ENCODE measurements at places on chromosomes 4 and X.

DNA sequence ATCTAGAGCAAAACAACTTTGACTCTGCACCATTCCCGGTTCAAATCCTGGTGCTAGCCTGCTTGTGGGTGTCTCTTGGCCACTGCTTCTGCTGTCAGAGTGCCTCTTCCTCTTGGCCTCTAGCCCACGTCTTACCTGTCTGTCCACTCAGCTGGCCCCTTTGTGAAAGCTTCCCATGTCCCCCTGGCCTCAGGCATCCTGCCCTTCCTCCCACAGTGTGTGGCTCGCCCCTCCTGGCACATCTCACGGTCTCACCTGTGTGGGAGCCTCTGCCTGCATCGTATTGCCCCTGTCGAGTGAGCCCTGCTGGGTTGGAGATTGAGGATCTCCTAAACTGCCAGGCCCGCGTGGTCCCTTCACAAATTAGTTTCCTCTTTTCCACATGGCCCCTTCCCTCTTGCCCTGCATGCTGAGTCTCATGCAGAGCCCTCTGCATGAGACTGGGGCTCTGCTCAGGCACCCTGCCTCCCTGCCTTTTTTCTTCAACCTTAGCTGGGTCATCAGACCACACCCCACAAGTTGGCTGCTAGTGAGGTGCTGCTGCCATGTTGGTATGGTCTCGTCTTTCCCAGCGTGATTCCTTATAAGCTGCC is 53.7 kb upstream of the TADA2B start:
- DNase-seq: no peak

DNA sequence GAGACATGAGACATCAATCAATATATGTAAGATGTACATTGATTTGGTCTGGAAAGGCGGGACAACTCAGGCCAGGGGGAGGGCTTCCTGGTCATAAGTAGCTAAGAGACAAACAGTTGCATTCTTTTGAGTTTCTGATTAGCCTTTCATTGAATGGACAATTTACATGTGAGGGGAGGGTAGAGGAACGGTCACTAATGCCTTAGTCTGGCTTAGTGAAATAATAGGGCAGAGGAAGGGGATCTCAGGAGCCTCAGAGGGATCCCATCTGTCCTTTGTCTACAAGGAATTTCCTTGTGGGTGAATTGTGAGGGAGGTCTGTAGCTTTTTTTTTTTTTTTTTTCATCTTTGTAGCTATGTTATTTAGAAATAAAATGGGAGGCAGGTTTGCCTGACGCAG is 88.3 kb downstream of the GK start:
- DNase-seq: no peak

GRCh38 chr4:141058591-141059512 is 74.4 kb downstream of the RNF150 start:
- no peak for DNase-seq

GRCh38 chr4:83259586-83259985 is 25.0 kb downstream of the COQ2 start:
- DNase-seq: no peak

- no peak for DNase-seq
Measured at GRCh38 chrX:154515090-154515965, 704 bp downstream of the FAM3A start.

DNA sequence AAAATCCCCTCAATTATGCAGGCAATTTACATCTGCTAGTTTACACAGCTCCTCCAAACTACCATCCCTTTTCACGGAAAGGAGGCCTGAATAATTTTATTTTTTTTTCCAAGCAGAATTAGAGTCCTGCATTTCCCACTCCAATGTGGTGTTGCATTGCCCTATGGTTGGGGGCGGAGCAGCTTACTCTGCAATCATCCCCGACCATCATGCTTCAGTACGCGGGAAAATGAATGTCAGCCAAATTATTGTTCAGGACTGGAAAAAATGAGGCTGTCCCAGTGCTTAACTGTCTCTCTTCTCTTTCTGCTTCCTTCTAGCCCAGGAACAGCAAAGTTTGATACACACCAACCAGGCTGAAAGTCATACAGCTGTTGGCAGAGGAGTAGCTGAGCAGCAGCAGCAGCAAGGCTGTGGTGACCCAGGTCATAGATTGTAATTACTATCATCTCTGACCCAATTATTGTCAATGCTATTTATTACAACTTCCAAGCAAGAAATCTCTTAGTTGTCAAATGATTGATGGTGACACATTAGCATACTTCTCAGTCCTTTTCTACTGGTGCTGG is 28.3 kb downstream of the MMRN1 start:
- DNase-seq: no peak

DNA sequence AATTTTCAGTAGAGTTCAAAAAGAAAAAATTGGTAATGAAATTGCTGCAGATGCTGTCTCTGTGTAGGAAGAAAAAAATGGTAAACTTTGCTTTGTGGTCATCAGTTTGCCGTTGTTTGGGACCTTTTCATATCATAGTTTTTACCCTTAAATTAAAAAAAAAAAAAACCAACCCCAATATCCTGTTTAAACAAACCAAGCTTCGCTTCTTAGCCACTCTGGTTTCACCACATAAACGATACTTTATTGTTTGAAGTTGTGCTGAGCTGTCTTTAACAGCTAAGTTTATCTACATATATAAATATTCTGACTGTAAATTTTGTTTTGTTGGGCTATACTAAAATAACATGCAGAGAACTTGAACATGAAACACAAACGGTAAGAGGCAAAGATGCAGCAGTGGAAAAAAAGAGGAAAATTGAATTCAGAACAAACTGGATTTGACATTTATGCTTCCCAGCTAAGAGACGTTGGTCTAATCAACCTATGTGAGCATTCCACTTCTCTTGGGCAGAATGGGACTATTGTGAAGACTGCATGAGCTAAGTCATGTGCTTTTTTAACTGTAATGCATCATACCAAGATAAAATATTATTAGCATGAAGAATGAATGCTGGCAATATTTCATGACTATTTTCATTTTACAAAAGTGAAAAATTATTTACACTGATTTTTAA is 15.7 kb upstream of the H2AZ1 start:
- DNase-seq: no peak

DNA sequence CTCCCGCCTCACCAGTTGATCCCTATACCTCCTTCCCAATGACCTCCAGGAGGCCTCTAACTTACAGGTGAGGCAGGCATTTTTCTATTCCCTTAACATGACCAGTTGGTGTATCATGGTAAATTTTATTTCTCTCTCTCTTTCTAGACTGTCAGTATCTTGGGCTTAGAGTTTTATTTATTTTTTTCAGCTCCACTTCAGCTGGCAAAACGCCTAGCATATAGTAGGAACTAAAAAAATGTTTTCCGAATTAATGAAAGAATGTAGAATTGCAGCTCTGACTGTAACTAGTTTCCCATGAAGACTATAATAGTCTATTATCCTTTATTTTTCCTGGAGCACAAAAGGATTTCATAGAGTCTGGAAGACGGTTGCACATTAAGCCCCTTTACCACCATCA is 84.8 kb downstream of the PDE5A start:
- no peak for DNase-seq

DNA sequence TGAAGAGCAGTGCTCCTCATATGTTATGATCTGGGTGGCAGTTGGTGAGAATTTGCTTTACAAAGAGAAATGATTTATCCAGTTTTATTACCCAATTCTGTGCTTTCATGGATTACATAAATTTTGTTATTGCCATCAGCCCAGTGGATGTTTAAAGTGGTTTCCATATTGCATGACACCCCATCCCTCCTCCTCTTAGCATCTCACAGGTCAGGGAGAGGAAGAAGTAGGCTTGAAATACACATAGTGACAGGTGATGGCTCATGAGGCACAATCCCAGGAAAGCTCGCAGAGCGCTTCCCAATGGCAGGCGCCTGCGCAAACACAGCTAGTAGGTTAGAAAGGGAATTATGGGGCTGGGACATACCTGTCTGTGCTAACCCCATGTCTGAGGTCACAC is 47.7 kb upstream of the GATB start:
- DNase-seq: no peak

DNA sequence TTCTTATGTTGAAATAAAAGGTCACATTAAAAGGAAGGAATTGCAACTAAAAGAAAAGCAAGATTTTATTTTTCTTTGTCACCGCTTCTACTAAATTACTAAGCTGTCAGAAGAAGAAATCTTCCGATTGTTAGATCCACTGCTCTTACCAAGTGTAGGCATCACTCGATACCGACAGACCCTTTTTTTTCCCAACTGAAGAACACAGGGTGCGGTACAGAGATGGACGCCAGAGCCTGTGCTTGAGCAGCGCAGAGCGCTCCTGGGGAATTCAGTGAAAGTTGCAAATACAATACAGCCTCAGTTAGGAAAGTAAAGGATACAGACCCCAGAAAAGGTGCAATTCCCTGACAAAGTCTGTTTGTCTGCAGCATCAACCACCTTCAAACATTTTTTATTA is 94.9 kb upstream of the WDR17 start:
- no peak for DNase-seq

DNA sequence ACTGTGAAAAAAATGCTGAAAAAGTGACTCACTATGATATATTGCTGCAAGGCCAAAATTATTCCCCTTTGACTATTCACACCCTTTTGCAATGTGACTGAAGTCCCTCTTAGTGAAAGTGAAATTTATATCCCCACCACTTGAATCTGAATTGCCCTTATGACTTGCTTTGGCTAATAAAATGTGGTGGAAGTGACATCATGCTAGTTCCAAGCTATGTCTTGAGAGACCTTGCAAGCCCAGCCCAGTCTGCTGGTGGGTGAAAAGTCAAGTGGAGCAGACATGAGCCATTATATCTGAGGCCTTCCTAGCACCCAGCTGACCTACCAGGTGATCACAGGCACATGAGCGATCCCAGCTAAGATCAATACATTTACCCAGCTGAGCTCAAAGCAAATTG is 94.7 kb downstream of the LINC00632 start:
- DNase-seq: no peak

DNA sequence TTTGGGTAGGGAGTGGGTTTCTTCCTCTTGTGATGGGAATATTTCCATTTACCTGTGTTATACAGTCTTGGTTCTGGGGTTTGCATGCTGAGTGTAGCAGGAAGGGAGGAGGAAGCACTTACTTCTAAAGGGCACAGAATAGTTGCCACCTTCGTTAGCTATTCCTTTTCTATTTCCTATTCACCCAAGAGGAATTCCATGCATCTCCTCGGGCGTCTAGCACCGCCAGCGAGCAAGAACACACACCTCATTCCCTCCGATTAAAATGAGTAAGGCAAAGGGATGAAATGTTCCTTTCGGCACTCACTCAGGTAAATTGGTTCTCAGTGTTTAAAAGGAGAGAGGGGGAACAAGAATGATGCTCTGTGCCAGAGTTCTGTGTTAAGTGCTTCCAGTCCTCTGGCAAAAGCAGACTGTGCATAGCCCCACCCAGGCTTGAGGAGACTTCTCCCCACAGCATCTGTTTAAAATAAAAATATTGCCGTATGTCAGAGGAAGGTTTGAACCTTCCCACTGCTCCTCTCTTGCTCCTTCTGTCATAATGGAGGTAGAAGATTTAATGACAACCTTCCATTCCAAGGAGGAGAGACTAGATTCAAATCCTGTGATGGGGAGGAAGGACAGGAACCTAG is 351.4 kb downstream of the PTTG2 start:
- no peak for DNase-seq

DNA sequence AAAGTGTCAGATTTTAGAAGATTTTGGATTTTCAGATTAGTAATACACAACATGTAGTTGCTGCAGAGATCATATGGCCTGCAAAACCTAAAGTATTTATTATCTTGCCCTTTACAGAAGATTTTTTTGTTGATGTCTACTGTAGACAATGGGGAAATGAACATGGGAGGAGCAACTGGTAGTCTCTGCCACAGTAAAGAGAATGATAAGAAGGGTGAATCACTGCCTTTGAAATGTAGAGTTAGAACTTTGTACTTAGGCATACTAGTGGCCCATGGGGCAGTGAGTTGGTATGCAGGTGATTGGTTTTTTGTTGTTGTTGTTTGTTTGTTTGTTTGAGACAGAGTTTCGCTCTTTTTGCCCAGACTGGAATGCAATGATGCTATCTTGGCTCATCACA is 50.1 kb downstream of the GAB1 start:
- no peak for DNase-seq

DNA sequence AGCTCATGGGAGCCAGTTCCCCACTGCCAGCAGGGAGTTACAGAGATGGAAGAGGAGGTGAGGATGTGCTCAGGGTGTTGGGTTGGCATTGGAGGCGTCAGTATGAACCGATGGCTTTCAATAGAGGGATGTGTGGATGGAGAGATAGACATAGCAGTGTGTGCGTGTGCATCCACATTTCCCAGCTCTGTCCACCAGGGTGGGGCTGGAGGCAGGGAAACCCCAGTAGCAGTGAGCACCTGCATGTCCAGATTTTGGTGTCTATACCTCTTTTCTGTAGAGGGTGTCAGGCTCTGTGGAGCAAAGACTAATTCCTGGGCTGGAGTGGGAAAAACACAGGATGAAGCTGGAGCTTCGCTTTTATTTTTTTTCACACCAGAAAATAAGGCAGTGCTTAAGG is 37.2 kb upstream of the HGFAC start:
- no peak for DNase-seq

GRCh38 chr4:168487282-168488035 is 7.2 kb upstream of the DDX60L start:
- DNase-seq: no peak

- DNase-seq: peak; percentile 26
Measured at GRCh38 chrX:152817078-152817764, 13.3 kb downstream of the CETN2 start.

DNA sequence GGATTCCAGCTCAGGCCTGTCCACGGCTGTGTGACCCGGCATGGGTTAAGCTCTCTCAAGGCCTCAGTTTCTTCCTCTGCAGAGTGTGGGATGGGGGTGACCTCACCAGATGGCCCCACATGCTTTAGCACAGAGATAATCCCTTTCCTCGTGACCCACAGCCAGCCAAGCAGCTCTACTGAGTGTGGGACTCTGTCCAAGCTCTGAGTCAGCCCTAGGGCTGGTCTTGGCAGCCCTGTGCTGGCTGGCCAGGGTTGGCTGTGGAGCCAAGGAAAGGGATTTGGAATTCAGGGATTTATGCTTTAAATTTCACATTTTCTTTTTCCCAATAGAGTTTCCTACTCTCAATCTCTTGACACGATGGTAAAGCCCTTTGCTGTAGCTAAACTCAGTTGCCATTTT is 19.7 kb upstream of the SPON2 start:
- peak; percentile 92 for DNase-seq

GRCh38 chr4:96916711-96917110 is 1076.8 kb downstream of the PDHA2 start:
- DNase-seq: no peak

DNA sequence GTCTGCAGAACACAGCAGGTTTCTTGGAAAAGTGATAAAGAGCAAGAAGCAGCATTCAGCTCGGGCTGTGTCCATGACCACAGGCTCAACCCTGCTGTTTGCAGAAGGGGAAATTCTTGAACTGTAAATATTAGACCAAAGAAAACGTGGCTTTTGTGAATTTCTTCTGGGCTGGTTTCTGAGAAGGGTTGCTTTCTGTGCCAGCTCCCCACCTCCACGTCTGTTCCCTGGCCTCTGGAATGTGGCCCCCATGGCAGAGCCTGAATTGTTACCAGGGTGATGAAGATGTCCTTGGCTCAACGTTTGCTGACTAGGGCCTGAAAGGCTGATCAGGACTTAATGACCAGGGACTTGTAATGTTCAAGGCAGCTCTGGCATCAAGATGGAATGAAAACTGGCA is 116.0 kb downstream of the CPEB2 start:
- DNase-seq: no peak

- DNase-seq: no peak
Measured at GRCh38 chrX:77200663-77201062, 246.5 kb upstream of the FGF16 start.
